Activated T-cell treated with anti-CD3 and anti-CD28 coated beads for 1 hour (primary cell): ENCODE measurements at places on chromosomes 1 and 21.

DNA sequence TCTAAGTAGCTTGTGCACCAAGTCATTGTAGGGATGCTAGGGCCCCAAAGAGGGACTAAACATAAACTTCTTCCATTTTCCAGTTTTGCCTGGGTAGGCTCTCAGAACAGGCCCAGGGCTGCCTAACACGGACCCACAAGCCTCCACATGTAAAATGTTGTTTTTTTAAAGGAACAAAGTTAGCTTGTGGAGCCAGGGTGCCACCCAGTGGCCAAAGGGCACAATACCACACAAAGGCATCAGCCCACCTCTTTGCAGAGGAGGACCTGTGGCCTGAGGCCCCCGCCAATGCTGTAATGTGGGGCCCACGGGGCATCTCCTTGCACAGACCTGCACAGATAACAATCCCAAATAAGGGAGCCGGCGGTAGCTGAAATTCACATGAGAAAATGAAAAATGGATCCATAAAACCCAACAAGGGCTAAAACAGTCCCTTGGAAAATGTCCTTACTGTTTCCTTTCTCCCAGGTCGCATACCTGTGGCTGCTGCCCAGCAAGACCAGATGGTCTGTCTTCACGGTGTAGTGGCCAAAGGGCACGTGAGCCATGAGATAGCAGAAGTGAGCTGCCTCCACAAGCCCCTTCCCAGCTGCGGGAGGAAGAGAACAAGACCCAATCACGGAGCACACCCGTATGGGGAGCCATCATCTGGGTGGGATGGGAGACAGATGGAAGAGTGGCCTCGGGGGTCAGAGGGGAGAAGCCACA lies 23.8 kb downstream of the SEC16B start:
- no peak for DNase-seq

GRCh38 chr1:17665950-17666720 lies 89.0 kb upstream of the ACTL8 start:
- no peak for DNase-seq

DNA sequence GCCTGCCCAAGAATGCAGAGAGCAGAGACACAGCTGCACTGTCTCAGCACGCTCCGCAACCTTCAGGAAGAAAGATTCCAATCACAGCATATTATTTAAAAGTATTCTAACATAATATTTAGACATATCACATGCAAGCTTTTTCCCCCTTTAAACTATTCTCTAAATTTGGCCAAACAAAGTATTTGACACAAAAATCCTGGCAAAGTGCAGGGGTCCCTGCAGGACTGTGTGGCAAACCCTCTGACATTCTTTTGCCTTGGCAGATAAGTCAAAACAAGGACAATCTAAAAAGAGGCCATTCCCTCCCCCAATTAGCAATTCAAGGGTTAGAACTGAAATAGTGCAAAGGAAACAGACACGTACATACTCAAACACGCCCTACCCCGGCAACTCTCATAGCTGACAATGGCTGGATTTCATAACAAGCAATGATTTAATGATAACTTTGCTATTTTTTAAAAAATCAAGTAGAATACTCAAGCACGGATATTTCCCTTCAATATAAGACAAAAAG lies 225.3 kb downstream of the MRPL39 start:
- no peak for DNase-seq

- no peak for DNase-seq
These were observed 85.2 kb upstream of the VAV3 start for GRCh38 chr1:108050158-108050557.

DNA sequence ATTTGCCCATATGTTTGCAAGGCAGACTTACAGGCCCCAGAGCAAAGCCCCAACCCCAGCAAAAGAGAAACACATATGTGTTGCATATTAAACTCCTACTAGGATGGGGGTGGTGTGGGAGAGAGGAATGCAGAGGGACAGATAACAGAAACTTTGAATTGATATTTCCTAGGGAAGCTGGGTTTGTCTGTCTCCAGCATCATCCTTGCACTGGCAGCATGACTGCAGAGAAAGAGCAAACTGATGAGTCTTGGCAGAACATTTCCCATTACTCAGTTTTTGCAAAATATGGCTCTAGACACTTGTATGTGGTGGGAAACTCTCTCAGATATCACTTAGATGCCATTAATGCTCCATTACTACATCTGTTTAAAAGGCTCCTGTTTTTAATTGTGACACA lies 43.8 kb upstream of the MARK1 start:
- DNase-seq = no peak

GRCh38 chr1:180167721-180168467 lies 13.2 kb downstream of the QSOX1 start:
- DNase-seq = no peak

GRCh38 chr1:85604298-85604997 lies 23.9 kb downstream of the CCN1 start:
- DNase-seq = no peak

DNA sequence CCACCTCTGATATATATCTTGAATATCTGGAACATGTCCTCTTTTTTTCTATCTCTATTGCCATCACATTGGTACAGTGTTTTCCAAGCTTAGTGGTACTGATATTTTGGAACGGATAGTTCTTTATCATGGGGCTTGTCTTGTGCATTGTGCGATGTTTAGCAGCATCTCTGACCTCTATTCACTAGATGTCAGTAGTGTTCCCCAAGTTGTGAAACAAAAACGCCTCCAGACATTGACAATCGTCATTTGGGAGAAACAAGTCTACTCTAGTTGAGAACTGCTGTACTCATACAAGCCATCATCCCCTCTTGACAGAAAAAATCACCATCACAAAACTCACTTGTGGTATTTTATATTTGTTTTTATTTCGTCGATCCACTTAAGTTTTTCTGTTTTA lies 79.7 kb upstream of the CHODL start:
- no peak for DNase-seq

- DNase-seq = no peak
These were observed 109.5 kb upstream of the ADAR start for GRCh38 chr1:154717528-154717924.

DNA sequence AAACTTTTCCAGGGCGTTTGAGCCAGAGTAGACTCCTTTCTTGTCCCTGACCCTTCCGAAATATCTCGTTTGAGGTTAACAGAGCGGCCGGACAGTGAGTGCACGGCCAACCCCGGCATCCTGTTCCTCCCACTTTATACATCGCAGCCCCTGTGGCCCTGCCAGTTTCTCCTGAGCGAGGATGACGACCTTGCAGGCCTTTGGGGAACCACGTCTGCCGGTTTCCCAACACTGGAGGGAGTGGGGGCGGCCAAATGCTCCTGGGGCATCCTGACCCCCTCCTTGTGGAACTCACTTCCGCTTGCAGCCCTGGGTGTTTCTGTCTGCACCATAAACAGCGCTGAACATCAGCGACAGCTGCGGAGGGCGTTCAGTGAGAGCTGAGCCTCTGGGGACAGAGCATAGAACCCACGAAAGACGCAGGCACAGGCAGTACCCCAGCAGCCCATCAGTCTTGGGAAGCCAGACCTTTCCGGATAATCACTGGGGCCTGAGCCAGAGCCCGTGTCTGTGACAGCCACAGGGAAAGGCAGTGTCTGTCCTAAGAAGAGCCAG lies 4.8 kb upstream of the KCNAB2 start:
- no peak for DNase-seq

DNA sequence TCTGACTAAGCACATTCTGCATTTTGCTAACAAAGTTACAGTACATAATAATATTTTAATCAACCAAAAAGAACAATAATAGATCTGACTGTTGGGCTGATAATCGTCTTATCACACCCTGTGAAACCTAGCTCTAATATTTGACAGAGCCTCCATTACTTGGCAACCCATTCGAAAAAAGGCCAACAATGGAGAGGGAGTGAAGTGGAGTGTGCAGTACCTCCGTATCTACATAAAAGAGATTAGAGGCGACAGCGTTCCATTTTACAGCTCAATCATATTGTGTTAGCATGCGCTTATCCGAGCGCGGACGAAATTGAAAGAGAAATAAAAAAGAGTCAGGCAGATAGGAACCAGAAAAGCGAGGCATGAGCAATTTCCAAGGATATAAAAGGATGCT lies 137.3 kb upstream of the USH2A start:
- no peak for DNase-seq

DNA sequence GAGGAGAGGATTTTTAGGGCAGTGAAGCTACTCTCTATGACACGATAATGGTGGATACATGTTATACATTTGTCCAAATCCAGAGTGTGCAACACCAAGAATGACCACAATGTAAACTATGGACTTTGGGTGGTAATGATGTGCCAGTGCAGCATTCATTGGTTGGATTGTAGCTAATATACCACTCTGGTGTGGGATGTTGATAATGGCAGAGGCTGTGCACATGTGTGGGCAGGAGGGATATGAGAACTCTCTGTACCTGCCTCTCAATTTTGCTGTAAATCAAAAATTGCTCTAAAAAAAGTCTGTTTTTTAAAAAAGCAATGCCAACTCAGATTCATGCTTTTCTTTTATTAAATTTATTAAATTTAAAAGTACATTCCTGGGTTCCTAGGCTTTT lies 27.2 kb upstream of the LPAR3 start:
- DNase-seq = no peak

DNA sequence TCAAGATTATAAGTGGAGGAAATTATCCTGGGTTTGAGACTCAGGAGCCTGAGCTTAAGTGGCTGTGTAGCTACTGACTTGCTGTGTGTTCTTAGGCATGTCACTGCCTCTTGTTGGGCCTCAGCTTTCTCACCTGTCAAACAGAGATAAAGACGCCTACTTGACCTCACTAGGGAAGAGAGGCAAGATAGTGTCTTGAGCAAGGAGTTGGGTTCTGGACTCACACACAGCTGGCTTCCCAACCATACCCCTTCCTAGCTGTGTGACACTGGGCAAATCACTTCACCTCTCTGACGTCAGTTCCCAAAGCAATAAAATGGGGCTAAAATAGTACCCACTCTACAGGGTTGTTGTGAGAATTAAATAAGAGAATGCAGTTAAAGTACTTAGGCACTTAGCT lies 11.6 kb upstream of the EPB41 start:
- DNase-seq = no peak

DNA sequence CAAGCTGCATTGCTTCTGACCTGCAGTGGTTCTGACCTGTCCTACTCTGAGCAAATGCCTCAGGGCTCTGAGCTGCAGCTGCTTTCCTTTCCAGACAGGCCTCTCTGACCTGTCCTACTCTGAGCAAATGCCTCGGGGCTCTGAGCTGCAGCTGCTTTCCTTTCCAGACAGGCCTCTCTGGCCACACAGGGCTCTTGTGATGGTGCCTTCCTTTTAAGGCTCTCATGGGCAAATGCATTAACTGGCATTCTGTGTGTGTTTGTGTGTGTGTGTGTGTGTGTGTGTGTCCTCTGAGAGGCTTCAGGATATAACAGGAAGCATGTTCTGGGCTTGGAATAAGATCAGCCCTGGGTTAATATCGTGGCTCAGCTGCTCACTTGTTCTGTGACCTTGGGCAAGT lies 131.3 kb downstream of the NTPCR start:
- no peak for DNase-seq

GRCh38 chr1:66339944-66340343 lies 194.0 kb upstream of the SGIP1 start:
- no peak for DNase-seq

GRCh38 chr1:89518221-89518631 lies 6.4 kb upstream of the LRRC8B start:
- DNase-seq = no peak

GRCh38 chr1:199269241-199269640 lies 630.4 kb downstream of the PTPRC start:
- no peak for DNase-seq

DNA sequence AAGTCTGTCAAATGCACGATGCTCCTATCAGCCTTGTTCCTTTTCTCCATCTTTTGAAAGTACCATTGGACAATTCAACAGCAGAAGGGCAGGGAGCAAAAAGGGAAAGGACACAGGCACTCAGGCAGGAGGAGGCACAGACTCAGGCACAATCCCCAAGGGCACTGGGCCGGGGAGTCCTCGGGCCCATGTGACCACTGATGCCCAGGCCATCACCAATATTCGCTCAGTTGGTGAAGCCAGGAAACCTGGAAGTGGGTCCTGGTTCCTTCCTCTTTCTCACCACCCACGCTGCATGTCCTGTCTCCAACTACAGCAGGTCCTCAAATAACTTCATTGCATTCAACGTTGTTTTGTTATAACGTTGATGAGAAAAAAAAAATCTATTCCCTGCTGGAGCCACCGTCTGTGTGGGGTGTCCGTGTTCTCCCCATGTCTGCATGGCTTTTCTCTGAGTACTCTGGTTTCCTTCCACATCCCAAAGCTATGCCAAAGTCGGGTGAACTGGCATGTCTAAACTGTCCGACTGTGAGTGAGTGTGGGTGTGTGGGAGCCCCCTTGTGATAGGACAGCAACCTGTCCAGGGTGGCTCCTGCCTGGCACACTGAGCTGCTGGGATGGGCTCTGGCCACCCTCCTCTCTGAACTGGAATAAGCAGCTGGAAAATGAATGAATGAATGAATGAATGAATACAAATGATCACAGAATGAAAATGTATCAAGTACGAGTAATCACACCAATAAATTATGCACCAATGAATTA lies 12.5 kb downstream of the NID1 start:
- DNase-seq = no peak

DNA sequence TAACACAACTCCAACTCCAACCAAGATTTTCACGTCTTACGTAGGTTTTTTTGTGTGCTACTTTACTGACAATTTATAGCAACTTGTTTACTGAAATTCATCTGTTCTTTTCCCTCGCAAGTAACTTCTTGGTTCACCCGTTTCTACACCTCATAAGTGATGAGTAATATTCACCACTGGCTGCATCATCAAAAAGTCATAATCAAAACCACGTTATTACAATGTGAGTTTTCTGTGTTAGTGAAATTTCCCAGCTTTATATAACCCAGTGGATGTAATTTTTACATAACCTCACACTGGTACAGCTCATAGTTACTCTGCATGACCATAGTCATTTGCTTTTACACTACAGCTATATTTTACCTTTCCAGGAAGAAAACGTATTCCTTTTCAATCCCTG lies 401.1 kb upstream of the LYPLAL1 start:
- DNase-seq = no peak
